Thyroid gland (tissue), 4 donors: ENCODE measurements at places on chromosomes 7 and 10. TPM values are rescaled to one million over a fixed set of nuclear protein-coding genes. Genes with fewer than 3 reads are reported as not detected.

The ANKRD1 gene
- not detected for total RNA-seq

The ITIH2 gene
- not detected for total RNA-seq

The SFTPA1 gene
- not detected for total RNA-seq

DNA sequence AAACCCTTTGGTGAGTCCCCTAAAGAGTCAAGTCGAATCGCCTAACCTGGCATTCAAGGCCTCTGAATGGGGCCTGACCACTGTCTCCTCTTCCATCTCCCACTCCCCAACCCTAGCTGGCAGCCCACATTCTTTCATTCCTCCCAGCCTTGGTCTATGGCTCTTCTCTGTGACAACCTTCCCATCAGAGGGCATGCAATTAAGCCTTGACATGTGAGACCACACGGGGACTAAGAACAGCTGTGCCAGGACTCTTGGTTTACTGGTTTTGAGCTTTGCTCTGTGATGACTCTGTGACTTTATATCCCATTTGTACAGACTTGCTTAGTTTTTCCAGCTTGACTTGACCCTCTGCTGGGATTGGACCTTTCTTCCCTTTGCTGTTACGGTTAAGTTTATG, 116.6 kb downstream of the BUB3 start:
- no peak for DNase-seq

DNA sequence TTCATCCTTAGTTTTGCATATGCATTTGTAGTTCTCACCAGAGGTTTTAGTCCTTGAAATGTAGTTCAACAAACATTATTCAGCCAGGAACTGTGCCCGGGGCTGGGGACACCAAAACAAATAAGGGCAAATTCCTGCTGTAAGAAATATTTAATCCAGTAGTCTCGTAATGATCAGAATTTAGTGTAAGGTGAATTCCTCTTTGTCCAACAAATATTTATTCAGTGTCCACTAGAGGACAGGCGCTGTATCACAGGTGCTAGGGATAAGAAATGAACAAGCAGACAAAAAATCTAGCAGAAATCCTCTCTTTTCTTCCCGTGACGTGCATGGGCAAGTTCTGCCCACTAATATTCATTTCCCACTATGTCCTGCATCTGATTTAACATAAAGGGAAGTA, 17.6 kb downstream of the LGI1 start:
- no peak for DNase-seq

DNA sequence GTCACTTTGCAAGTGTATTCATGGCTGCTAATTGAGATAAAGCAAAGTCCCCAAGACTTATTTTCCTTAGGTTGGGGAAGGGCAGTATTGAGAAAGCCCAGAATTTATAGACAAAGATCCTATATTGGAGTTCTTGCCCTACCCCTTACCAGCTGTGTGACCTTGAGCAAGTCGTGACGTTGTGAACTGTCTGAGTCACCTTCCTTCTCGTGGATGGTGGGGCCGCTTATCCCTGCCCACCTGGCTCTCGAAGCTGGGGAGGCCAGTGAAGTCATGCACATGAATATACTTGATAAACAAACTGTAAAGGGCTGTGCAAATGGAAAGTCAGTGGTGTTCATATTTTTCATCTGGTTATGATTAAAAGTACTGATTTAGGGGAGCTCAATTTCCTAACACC, 127.4 kb downstream of the TACC2 start:
- DNase-seq, result peak; percentile 59
